ENCODE measurements at places on chromosomes 4 and X. TPM values are rescaled to one million over a fixed set of nuclear protein-coding genes. Genes with fewer than 3 reads are reported as not detected.

GRCh38 chr4:69684804-69685203, 31.8 kb upstream of the UGT2A1 start:
- H3K4me1 ChIP-seq = no peaks in the 10 kb centered on the region
- no peaks in the 10 kb centered on the region for H3K27me3 ChIP-seq
- DNase-seq = no peak
- no peaks in the 10 kb centered on the region for H3K36me3 ChIP-seq
- H3K27ac ChIP-seq = no peak overlapping the region

DNA sequence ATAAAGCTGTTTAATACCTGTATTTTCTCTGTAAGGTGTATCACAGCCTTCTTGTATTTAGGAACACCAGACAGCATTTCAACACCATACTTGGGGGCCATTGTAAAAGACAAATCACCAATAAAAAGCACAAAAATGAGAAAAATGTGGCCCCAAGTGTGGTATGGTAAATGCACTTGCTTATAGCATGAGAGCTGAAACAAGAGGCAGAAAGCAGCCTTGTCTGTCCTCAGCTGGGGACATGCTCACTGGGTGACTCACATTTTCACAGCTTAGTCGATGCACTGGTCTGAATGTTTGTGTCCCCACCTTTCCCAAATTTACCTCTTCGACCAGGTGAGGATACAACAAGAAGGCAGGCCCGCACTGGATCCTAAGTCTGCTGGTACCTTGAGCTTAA, 639.7 kb upstream of the AGA start:
- no peaks in the 10 kb centered on the region for H3K36me3 ChIP-seq
- H3K27me3 ChIP-seq = no peaks in the 10 kb centered on the region
- H3K4me3 ChIP-seq = no peak overlapping the region

DNA sequence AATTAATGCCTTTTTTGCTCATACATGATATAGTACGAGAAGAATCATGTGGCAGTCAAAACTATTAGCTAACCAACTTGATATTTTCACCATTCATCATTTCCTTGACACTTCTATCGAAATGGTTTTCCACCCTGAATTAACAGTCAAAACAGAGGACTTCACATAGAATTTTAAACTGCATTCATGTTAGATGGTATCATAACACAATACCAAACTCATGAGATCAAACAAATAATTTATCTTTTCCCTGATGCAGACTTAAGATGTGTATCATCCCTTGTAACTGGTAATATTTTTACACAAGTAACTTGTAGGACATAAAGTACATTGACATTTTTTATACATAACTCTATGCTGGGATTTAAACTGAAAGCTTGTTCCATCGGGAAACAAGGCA, 18.2 kb upstream of the ANTXR2 start:
- no peak overlapping the region for H3K4me3 ChIP-seq
- H3K36me3 ChIP-seq = no peaks in the 10 kb centered on the region
- H3K27ac ChIP-seq = no peak overlapping the region
- no peak for DNase-seq
- H3K4me1 ChIP-seq = no peaks in the 10 kb centered on the region
- H3K27me3 ChIP-seq = no peaks in the 10 kb centered on the region

DNA sequence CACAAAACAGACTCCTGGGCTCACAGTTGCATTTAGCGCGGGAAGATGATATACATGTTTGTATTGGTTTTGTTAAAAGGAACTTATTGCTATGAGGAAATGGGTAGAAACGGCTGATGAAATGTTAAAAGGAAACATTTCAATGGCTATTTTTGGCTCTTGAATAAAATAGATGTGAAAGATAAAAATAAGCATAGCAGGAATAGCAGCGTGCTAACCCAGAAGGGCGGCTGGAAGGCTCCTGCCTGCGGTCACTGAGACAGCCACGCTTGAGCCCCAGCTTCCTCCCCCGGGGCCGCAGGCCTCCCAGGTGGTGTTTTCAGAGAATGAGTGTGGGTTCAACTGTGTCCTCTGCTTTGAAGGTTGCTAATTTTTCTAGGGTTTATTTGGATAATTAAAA, 35.0 kb upstream of the CLCN4 start:
- peaks cover 2% of the 10 kb centered on the region for H3K27me3 ChIP-seq
- no peak for DNase-seq
- no peak overlapping the region for H3K27ac ChIP-seq
- no peaks in the 10 kb centered on the region for H3K4me1 ChIP-seq
- no peak overlapping the region for H3K4me3 ChIP-seq

DNA sequence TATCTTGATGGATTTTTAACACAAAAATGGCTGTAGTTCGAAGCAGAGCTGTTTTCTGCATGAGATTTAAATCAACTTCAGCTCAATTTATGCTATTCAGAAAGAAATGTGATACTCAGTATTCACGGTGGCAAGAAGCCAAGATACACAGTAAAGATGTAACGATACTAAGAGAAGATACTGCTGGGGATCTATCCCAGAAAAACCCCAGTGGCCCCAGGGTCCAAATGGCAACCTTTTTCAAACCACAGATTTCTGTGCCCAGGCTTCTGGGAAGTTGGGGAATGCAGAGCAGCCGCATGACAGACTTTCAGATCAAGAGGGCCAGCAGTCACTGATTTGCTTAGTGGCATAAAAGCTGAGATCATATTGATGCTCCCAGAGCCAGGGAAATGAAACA, 353.9 kb downstream of the AFF2 start:
- H3K4me1 ChIP-seq = no peaks in the 10 kb centered on the region
- H3K36me3 ChIP-seq = no peaks in the 10 kb centered on the region
- no peak overlapping the region for H3K27ac ChIP-seq
- H3K27me3 ChIP-seq = no peaks in the 10 kb centered on the region
- peak; percentile 10 for DNase-seq

DNA sequence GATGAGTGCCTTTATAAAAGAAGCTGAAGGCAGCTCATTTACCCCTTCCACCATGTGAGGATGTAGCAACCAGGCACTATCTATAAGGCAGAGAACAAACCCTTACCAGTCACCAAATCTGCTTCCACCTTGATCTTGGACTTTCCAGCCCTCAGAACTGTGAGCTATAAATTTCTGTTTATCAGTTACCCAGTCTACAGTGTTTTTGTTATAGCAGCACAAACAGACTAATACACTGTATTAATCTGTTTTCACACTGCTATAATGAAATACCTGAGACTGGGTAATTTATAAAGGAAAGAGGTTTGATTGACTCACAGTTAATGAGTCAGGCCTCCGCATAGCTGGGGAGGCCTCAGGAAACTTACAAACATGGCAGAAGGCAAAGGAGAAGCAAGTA, 91.2 kb downstream of the SOWAHB start:
- peaks cover 6% of the 10 kb centered on the region for H3K4me1 ChIP-seq
- H3K36me3 ChIP-seq = no peaks in the 10 kb centered on the region
- DNase-seq = no peak

GRCh38 chr4:101218894-101219293, 128.4 kb downstream of the PPP3CA start:
- H3K4me1 ChIP-seq = peaks cover 4% of the 10 kb centered on the region
- H3K27me3 ChIP-seq = no peaks in the 10 kb centered on the region
- DNase-seq = no peak
- no peaks in the 10 kb centered on the region for H3K36me3 ChIP-seq
- no peak overlapping the region for H3K27ac ChIP-seq

DNA sequence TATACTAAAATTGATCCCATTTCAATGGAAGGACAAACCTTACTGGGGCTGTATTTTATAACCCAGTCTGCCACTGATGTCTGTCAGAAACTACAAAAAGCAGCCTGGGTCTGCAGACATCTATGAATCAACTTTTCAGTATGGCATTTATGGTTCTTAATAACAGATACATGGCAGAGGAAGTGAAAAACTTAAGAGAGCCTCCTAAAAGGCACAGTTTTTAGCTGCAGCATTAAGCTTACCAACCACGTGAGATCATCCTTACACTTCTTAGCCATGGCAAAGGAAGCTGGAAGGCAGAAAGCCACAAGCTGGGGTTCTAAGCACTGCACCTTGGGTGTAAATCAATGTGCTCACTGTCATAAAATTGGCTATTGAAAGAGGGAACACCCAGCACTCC, 16.6 kb upstream of the UGT2B17 start:
- H3K4me1 ChIP-seq = no peaks in the 10 kb centered on the region
- no peaks in the 10 kb centered on the region for H3K36me3 ChIP-seq
- H3K4me3 ChIP-seq = no peak overlapping the region
- no peaks in the 10 kb centered on the region for H3K27me3 ChIP-seq

DNA sequence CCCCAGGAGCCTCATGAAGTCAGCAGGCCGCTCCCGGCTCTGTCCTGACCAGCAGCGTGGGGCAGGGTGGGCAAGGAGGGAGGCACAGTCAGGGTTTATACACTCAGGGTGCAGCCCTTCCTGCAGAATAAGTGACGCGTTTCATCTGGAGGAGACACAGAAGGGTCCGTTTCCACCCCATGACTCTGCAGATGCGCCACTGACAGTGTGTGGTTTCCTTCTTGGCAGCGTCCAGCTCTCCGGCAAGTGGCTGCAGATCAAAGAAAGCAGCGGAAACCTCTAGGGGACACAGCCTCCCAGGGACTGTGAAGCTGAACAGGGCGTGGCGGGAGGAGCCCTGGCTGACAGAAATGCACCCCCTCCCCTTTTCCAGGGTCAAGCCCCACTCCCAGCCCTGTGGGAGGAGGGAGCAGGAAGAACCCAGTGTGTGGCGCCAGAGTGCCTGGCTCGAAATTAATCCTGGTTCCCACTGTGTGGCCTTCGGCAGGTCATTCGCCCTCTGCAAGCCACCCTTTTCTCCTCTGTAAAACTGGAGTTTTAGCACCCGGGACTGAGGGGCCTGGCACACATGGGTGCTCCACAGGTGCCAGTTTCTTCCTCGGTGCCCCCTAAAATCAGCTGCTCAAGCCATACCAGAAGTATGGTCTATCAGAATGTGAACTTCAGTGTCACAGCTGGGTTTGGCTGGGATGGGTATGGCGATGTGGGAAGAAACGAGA, 17.3 kb upstream of the TBC1D14 start:
- no peaks in the 10 kb centered on the region for H3K27me3 ChIP-seq
- H3K36me3 ChIP-seq = no peaks in the 10 kb centered on the region
- H3K27ac ChIP-seq = peak overlapping the region; percentile 20
- peaks cover 26% of the 10 kb centered on the region for H3K4me1 ChIP-seq

- H3K27ac ChIP-seq = no peak overlapping the region
- no peaks in the 10 kb centered on the region for H3K4me1 ChIP-seq
- no peaks in the 10 kb centered on the region for H3K27me3 ChIP-seq
- no peak overlapping the region for H3K4me3 ChIP-seq
- H3K36me3 ChIP-seq = no peaks in the 10 kb centered on the region
These were observed 253.3 kb upstream of the MAGEB2 start for GRCh38 chrX:29962061-29962460.

DNA sequence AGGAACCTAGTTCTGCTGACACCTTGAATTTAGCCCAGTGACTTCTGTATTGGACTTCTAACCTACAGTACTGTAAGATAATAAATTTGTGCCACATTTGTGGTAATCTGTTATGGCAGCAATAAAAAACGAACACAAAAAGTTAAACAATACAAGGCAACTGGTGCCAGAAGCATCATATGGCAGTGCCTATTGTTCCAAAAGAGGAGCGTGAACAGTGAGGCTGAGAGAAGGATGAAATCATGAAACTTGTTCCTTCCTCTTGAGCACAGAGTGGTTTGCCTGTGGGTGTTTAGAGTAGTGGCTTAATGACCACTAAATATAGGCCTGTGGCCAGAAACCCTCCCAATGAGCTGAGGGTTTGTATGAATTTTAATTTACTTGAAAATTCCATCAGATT, 69.7 kb upstream of the PGRMC2 start:
- no peak for DNase-seq
- H3K27ac ChIP-seq = no peak overlapping the region
- no peaks in the 10 kb centered on the region for H3K36me3 ChIP-seq
- H3K4me3 ChIP-seq = no peak overlapping the region
- no peaks in the 10 kb centered on the region for H3K27me3 ChIP-seq
- H3K4me1 ChIP-seq = peaks cover 2% of the 10 kb centered on the region

The RAI2 gene
- total RNA-seq = 43.1 TPM

GRCh38 chr4:139736661-139737060, 71.0 kb downstream of the MGST2 start:
- H3K4me1 ChIP-seq = peaks cover 2% of the 10 kb centered on the region
- H3K27me3 ChIP-seq = no peaks in the 10 kb centered on the region
- H3K4me3 ChIP-seq = no peak overlapping the region
- H3K36me3 ChIP-seq = no peaks in the 10 kb centered on the region

The SOWAHB gene
- total RNA-seq = 5.0 TPM

GRCh38 chrX:124018023-124018422, 56.5 kb downstream of the STAG2 start:
- H3K4me1 ChIP-seq = no peaks in the 10 kb centered on the region
- H3K36me3 ChIP-seq = no peaks in the 10 kb centered on the region
- no peak overlapping the region for H3K27ac ChIP-seq
- no peak for DNase-seq

- no peak overlapping the region for H3K4me3 ChIP-seq
- H3K27ac ChIP-seq = no peak overlapping the region
- H3K27me3 ChIP-seq = no peaks in the 10 kb centered on the region
- no peak for DNase-seq
- no peaks in the 10 kb centered on the region for H3K36me3 ChIP-seq
These were observed 44.0 kb downstream of the SERTM2 start for GRCh38 chrX:111555406-111555958.

The GRK4 gene
- total RNA-seq = 4.3 TPM

DNA sequence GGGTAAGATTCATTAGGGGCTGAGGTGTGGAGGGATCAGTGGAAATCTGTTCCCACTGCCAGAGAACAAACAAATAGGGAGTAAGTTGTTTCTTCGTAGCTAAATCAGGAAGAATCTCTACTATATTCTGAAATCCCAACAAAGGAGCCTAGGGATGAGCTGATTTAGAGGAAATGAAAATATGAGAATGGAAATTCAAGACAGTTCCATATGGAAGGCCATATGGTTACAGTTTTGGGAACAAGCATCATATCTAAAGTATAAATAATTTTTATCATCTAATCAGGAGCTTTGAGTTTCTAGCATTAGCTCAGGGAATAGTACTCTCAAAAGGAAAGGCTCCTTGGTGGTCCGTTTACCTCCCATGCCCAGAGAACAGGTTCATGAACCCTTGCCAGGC, 218.2 kb downstream of the AASDH start:
- no peak for DNase-seq
- H3K27me3 ChIP-seq = no peaks in the 10 kb centered on the region
- no peak overlapping the region for H3K27ac ChIP-seq
- no peaks in the 10 kb centered on the region for H3K4me1 ChIP-seq
- no peaks in the 10 kb centered on the region for H3K36me3 ChIP-seq
- no peak overlapping the region for H3K4me3 ChIP-seq

The PROM1 gene
- total RNA-seq = 276 TPM

- DNase-seq = no peak
- H3K27ac ChIP-seq = no peak overlapping the region
- H3K4me3 ChIP-seq = no peak overlapping the region
These were observed 488.3 kb downstream of the ANKRD50 start for GRCh38 chr4:124224256-124224655.

The NSUN7 gene
- total RNA-seq = 7.6 TPM

Measured in kidney (tissue), 22 donors.